Activated CD4-positive, alpha-beta T cell treated with anti-CD3 and anti-CD28 coated beads for 36 hours (primary cell): ENCODE measurements at places on chromosomes 13 and 19. TPM values are rescaled to one million over a fixed set of nuclear protein-coding genes. Genes with fewer than 3 reads are reported as not detected.

- DNase-seq, result peak; percentile 61
Observed at GRCh38 chr19:37997911-37998344, 90.9 kb downstream of the SIPA1L3 start.

- DNase-seq, result peak; percentile 94
Observed at GRCh38 chr19:47863514-47863936, 4.5 kb downstream of the TPRX2 start.

DNA sequence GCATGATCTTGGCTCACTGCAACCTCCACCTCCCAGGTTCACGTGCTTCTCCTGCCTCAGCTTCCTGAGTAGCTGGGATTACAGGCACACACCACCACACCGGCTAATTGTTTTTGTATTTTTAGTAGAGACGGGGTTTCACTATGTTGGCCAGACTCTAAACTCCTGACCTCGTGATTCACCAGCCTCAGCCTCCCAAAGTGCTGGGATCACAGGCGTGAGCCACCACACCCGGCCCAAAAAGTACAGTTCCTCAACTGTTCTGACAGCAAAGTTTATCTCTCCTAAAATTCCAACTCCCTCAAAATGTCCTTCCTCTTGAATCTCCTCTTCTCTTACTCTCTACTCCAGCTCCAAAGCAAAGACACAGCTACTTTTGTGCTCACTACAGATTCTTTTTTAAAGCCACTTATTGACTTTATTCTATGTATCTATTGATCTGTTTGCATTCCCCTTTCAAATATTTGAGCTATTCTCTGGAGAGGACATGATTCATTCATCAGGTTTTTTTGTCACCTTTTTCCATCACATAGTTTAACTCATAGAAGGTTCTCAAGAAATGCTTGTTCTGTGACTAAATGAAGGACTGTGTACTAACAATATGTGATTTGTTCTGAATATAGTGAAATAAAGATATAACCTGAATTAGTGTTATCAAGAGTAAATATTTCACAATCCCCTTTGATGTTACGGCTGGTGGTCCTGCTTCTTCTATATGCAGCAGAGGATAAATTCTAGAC lies 142.2 kb downstream of the TBC1D4 start:
- no peak for DNase-seq

DNA sequence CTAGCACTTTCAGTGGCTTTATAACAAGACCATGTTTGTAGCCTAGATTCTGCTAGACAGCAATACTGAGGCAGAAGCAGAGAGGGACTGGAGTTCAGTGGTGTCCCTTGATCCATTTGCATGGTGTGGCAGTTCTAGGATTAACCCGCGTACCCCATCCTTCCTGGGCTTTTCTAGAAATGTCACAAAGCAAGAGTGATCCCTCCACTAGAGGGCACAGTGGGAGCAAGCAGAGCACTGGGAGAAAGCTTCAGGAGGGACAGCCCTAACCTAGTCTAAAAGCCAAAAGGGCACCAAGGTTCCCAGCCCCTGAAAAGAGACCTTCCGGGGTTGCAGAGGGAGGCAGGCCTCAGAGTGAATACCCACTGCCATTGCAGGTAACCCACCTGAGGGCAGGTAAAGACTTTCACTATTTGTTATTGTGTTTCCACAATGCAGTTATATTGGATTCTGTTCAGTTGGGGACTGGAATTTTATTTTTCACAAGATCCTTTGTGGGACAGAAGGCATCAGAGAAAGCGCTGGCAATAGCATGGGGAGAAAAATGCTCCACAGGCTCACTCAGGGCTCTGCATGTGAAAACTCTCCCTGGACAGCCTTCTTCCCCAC lies 170.6 kb downstream of the FLT1 start:
- DNase-seq, result peak; percentile 74

GRCh38 chr13:44974056-44974793 lies 15.0 kb downstream of the NUFIP1 start:
- DNase-seq, result no peak

DNA sequence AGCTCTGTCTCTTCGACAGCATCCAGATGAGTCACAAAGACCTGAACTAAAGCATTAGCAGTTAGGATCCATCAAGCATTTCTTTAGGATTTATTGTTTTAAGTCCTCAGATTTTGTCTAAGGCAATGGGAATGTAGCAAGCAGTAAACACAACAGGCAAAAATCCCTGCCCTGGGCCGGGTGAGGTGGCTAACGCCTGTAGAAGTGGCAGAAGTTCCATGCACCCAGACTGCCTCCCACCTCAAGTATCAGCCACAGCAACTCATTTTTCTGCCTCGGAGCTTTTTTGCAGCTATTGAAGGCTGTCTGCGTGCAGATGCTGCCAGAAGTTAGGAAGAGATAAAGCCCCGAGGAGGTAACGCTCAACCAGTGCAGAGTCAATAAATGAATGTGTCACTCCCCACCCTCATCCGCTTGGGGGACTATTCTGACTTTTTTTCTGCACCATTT lies 47.1 kb upstream of the MRI1 start:
- DNase-seq, result no peak

DNA sequence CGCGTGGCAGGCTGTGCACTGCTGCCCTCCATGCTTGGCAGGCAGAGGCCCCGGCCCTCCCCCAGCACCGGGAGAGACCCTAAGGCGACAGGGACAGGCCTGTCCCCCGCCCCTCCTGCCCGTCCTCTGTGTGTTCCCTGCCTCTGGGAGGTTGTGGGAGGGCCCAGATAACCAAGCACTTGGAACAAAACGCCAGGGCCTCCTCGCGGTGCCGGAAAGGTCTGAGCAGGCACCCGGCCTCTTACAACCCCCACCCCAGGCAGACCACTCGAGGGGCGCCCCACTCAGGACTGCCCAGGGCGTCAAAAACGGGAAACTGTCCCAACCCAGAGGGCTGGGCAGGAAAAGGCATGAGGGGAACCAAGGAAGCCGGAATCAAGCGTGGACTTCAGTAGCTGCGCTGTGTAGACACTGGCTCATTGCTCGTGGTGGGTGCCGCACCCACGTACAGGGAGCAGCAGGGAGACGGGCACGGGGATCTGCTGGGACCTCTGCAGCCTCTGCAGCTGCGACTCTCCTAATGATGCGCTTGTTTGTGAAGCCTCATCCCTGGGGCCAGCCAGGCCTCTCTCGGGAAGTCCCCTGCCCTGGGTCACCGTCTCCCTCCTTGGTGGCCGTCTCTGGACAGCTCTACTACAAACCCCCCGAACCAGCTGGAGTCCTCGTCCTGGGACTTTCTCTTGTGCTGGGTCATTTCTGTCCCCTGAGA lies 20.0 kb downstream of the GNA11 start:
- DNase-seq, result no peak

DNA sequence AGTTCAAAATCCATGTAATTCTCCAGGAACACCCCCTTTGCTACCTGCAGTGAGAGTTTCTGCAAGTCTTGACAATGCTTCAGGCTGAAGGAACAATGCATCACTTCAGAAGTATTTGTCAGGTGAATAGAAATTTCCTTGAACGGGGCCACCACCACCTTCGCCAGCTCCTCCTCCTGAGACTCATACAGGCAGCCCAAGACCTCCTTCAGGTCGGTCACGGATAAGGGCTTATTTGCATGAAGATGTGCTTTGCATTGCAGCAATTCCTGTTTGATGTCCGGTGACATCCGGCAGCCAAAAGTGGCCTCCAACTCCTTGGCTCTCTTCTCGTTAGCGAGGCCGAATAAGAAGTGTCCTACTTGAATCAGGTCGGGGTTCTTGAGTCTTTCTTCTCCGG lies 8.4 kb downstream of the NLRP7 start:
- no peak for DNase-seq

DNA sequence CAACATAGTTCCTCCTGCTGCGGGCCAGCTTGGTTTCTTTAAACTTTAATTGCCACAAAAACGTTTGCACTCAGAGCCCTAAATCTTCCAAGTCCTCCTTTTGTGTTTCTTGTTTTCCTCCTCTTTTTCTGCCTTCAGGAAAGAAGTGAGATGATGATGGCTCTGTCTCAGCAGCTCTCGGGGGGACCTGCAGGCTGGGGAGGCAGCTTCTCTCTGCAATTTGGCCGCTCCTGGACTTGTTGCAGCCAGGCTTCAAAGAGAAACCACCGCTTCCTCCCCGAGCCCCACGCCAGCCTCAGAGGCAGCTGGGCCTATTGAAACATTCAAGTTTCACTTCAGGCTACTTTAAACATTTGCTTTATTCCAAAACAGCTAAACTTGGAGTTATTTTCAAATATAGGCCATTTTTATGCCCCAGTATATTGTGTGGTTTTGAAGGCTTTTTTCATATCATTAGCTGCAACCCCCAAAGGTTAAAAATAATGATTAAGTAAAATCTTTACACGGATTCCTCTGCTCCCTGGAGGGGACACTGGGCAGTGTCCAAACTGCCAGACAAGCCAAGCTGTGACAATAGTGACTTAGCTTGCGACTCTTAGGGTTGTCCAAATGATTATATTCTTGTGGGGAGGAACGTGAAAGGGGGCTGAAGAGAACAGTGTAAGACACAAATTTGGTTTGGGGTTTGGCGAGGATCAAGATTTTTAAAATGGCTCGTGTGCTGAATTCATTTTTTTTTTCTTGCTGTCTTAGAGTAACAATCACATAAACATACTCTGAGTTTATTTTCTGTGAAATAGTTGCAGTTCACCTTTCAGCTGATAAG lies 330.8 kb downstream of the DLEU7 start:
- DNase-seq, result peak; percentile 63

GRCh38 chr13:44196196-44196751 lies 177.3 kb upstream of the SERP2 start:
- DNase-seq, result peak; percentile 43

DNA sequence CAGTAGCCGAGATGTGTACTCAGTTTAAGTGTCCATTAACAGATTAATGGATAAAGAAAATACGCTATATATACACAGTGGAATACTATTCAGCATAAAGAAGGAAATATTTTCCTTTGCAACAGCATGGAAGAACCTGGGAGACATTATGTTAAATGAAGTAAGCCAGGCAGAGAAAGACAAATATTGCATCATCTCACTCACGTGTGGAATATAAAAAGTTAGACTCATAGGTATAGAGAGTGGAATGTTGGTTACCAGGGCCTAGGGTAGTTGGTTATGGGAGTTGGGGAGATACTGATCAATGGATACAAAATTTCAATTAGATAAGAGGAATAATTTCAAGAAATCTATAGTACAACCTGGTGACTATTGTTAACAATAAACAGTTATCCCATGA lies 210.1 kb downstream of the MAB21L1 start:
- DNase-seq, result no peak

GRCh38 chr19:1855828-1856255 lies 7.5 kb downstream of the KLF16 start:
- peak; percentile 63 for DNase-seq

GRCh38 chr19:57688011-57688763 lies 6.4 kb downstream of the ZNF551 start:
- DNase-seq, result no peak

DNA sequence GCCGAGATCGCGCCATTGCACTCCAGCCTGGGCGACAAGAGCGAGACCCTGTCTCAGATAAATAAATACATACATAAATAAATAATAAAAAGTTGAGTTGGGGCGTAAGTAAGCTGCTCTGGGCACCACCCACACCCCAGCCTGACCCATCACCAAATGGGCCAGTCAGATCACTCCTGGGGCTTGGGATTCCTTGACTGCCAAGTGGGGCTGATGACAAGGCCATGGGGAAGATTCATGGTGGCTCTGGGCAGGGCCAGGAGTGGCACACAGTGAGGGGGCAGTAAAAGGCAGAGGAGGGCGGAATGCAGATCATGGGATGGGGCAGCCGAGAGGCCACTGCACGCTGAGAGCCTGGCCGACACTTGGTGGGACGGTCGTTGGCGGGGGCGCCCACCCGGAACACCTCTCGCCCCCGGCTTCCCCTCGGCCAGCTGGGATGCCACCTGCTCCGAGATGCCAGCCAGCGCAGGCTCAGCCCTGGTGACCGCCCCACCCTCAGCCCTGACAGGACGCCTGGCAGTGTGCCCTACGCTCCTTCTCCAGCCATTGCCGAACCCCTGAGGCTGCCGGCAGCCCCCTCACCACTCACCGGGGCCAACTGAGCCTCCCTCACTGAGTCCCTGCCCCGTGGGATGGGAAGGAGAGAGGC lies 10.9 kb downstream of the ZNF653 start:
- no peak for DNase-seq

DNA sequence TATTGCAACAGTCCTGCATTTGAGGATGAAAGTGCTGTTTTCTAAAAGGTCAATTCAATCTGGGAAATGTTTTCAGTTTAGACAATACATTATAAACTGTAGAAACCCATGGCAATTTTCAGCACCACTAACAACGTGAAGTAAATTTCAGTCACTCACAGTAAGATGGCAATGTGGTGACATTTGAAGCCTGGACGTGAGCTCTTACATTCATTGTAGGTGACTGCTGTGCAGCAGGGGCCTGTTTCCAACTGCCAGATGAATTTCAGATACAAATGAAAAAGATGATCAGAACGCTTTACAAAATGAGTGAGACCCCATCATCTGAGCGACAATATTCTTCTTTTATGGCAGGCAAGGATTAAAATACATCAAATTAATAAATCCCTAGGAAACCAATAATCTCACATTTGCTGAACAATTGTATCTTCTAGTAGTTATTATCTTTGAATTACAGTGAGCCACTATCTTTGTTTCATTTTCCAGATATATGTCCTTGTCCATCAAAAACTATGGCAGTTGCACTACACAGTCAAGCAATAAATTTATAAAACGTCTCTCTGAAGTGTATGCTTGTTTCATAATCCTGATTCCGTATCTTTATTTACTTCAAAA lies 1816.8 kb downstream of the OLFM4 start:
- no peak for DNase-seq

DNA sequence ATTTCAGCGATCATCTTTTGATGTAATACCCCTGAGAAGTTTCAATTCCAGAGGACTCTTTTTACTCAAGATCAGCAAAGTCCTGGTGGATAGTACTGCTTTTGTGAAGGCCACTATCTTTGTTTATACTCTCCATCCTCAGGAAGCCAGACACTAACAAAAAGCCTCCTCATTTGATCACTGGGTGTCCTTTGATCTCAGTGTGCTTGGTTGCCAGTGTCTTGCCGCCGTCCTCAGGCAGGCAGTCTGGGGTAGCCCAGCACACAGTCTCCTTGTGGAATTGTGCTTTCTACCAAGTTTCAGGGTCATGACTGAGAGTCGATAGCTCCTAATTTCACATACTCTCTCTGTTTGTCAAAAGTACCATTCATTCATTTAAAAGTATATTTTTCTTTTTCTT lies 762.2 kb downstream of the EFNB2 start:
- DNase-seq, result no peak

The NOVA2 gene
- total RNA-seq, result 0.02 TPM

The ZNF132 gene
- total RNA-seq, result 4.4 TPM

The ZSCAN1 gene
- not detected for total RNA-seq

The PPM1N gene
- total RNA-seq, result 3.1 TPM

The TEKTIP1 gene
- 1.4 TPM for total RNA-seq

The ZNF544 gene
- total RNA-seq, result 32.2 TPM

The EDNRB gene
- total RNA-seq, result not detected

The IGSF23 gene
- not detected for total RNA-seq
